ENCODE measurements at places on chromosomes 16 and 17.
A peak's percentile ranks its signal among the peaks of the same experiment; 100 is the strongest.

GRCh38 chr17:57523926-57524632 lies 221.0 kb downstream of the CCDC182 start:
- no peak for DNase-seq

DNA sequence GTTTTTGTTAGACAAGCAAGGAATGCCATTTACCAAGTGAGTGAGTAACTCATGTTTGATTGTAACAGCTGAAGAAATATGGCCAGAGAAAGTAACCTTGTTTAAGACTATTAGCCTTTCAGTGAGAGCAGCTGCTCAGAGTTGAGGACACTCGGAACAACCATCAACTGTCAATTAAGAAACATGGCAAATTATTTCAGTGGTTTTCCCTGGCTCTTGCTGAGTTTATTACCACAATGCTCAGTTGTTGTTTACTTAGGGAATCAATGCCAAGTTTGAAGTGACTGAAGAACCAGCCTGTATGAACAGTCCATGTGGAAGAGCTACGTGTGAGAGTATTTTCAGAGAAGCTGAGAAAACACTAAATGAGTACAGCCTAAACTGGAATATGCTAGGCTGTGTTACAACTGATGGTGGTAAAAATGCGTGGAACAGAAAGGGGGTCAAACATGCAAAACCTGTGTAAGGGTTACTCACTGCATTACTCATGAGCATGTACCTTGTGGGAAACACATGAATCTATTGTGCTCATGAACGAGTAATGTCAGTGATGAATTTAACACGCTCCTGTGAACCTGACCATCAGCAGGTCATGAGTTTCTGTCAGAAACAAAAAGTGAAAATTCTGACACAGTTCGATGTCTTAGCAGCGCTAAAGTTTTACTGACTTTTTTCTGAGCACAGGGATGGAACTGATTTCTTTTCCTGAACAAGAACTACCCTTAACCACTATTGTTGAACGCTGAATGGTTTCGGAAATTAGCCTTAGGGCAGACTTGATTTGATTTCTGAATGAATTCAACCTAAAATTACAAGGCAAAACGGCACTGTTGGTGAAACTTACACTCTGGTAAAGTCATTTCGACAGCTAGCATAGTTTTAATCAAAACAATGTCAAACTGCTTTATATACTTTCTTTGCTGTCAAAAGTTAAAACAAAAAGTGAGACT lies 33.5 kb downstream of the GNA13 start:
- DNase-seq, result peak; percentile 25

DNA sequence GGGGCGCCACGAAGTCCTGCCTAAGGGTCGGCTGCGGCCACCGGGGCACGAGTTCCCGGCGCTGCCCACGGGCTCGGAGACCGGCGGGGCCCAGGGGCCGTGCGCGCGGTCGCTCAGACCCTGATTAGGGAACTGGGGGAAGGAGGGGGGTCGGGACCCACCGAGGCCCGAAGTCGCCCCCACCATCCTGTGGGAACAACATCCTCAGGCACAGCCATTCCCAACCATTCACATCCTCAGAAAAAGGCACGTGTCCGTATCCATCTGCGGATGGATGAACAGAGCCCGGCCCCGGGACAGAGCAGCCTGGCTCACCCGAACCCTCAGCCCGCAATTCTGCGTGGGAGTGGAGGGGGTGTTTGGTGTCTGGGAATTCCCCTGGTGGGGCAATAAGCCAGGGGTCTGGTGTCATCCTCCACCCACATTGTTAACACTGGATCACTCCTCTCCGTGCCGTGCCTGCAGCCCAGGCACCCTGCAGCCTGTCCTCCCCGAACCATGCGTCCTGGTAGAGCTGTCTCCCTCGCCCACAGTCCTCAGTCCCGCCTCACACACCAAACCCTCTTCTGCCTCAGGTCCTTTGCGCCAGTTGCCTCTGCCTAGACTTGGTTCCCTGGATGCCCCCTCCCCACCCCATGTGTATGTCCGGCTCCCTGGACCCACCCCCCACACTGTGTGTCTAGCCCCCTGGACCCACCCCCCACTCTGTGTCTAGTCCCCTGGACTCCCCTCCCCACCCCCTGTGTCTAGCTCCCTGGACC lies 789 bp upstream of the CCDC57 start:
- peak; percentile 39 for DNase-seq

GRCh38 chr17:8918807-8919465 lies 46.6 kb downstream of the PIK3R5 start:
- no peak for DNase-seq

DNA sequence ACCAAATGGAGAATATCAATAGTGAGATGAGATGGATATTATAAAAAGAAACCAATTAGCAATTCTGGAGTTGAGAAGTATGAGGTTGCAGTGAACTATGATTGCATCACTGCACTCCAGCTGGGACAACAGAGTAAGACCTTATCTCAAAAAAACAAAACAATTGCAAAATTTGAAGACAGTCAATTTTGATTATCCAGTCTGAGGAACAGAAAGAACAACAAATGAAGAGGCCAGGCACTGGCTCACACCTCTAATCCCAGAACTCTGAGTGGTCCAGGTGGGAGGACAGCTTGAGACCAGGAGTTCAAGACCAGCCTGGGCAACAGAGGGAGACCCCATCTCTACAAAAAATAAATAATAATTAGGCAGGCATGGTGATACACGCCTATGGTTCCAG lies 35.0 kb downstream of the USP32 start:
- DNase-seq, result no peak

GRCh38 chr16:67786491-67786890 lies 19.9 kb downstream of the RANBP10 start:
- DNase-seq, result no peak

GRCh38 chr16:62638964-62639870 lies 603.0 kb upstream of the CDH8 start:
- no peak for DNase-seq

GRCh38 chr17:73237714-73238113 lies 24.0 kb downstream of the CPSF4L start:
- DNase-seq, result no peak

DNA sequence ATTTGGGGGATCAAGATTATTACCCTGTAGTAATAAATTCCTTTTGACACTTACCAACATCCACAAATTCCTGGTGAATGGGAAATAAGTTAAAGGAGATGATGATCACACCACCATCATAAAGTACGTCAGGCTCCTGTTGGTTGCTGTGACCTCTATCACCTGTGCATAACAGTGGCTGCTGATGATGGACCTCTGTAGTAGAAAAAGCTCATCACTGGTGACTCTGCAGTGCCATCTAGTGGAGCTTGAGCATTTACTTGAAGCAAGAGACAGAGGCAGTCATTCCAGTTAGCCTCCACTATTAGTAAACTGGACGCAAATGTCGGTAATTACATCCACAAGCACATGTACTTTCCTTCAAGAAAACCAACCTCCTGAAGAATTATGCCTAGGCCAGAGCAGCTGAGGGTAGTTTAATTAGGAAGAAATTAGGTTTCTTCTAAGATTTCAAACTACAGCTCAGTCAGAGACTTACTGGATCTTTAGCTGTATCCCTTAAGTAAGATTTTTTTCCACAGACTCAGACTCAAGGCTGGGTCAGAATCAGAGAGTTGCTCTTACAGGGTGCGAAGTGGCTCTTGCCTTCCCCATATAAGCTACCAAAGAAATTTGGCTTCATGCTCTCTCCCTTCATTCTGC lies 39.3 kb downstream of the CYB561 start:
- DNase-seq, result peak; percentile 78

GRCh38 chr17:45403906-45404490 lies 28.7 kb downstream of the ARHGAP27 start:
- DNase-seq, result no peak

GRCh38 chr16:4365615-4366014 lies 6.0 kb upstream of the VASN start:
- DNase-seq, result no peak

GRCh38 chr17:18160128-18160856 lies 23.3 kb upstream of the ALKBH5 start:
- no peak for DNase-seq

DNA sequence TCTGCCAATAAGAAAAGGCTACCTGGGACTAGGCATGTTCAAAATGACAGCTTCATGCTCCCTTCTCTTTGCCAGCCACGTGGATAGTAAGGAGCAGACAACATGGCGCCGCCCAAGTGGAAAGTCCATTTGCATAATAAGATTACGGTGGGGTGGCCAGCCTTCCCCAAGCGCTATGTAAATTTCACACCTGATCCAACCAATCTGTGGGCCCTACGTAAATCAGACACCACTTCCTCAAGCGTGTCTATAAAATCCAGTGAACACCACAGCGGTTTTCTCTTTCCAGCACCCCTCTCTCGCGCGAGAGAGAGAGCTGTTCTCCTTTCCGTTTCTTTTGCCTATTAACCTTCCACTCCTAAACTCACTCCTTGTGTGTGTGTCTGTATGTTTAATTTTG lies 140.3 kb upstream of the ERCC4 start:
- DNase-seq, result no peak

DNA sequence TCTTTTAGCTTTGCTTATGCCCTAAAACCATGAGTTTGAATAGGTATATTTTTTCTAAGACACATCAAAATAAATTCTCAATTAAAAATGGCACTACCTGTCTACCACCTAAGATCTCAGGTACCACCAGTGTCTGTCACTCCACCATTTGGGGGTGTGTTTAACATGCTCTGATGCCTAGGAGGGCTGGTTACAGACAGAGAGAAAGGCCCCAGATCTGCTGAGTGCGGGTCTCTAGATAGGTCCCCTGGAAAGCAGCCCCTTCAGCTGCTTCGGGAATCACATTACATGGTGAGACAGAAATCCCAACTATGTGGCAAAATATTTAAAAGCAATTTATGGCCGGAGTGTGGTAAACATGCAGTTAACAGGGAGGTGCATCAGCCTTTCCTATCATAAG lies 653 bp upstream of the VAC14 start:
- no peak for DNase-seq

DNA sequence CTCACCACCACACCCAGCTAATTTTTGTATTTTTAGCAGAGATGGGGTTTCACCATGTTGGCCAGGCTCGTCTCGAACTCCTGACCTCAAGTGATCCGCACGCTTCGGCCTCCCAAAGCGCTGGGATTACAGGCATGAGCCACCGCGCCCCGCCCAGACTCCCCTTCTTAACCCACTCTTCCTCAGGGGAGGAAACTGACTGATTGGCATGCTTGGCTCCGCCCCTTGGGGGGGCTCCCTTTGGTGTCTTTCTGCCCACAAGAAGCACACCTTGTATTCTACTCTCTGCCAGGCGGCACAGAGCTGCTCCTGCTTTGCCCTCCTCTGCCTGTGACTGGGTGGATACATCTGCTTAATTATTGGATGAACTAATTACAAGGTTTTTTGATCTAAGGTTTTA lies 4.7 kb upstream of the ASGR2 start:
- no peak for DNase-seq

DNA sequence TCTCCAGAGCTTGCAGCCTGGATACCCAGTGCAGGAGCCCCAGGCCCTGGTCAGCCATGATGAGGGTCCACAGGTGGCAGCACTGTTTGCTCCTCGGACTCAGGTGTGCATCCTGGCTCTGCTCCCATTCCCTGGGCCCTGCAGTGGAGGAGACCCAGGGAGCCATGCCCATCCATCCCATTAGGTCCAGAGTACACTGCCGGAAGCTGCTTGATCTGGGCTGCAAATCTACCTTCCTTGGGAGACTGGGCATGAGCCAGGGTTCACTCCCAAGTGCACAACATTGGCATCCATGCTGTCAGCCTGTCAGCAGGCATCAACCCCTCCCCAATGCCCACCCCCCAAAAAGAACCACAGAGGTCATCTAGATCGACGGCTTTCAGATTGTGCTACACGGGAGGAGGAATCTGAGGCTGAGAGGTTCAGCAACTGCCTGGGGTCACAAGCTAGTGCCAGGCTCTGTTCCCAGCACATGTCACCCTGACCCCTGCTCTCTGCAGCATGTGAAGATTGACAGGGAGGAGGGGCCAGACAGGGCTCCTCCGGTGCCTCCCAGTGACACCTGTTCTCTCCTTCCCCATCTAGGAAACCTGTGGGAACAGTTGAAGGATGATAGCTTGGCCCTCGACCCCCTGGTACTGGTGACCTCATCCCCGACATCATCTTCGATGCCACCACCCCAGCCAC lies 15.7 kb downstream of the UNC119 start:
- DNase-seq, result no peak

- no peak for DNase-seq
Observed at GRCh38 chr16:11298143-11298900, 17.2 kb upstream of the PRM1 start.

GRCh38 chr17:18238299-18238698 lies 12.9 kb downstream of the LLGL1 start:
- DNase-seq, result no peak

GRCh38 chr17:78694805-78695531 lies 87.1 kb downstream of the CYTH1 start:
- no peak for DNase-seq

DNA sequence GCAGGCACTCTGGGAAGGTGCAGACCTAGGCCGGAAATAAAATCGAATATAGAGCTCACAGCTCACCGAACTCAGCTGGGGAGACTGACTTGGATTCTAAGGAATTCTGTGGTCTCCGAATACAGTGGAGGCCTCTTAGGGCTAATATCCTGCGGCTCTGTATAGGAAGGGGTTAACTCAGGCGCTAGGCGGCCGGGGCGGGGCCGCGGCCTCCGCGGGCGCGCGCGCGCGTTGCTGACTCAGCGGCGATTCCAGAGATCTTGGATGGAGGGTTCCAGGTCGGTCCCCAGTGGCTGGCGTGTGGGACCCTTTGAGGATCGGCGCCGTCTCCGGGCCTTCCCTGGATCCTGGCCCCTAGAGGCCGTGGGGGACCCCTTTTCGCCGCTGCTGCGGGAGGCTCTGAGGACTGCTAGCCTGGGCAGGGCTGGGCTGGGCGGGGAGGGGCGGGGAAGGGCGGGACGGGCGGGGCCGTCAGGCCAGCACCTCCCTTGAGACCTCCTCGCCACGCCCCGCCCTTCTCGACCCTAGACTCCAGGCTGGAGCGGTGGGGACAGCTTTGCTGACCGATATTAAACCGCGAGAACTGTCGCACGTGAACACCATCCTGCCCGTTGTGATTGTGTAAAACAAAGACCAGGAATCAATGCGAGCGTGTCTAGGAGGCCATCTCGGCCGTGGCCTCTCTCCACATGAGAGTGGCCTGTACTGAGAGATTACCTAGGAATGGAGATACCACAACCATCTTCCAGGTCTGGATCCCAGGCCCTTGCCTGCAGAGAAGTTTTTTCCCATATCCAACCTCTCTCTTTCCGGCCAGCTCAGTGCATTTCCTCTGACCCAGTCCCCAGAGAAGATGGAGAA lies 1.4 kb upstream of the PLEKHH3 start:
- DNase-seq, result peak; percentile 85

- no peak for DNase-seq
Observed at GRCh38 chr17:34252095-34252443, 3.0 kb upstream of the CCL2 start.

- no peak for DNase-seq
Observed at GRCh38 chr16:85398688-85399582, 214.2 kb upstream of the GSE1 start.

- DNase-seq, result peak; percentile 54
Observed at GRCh38 chr17:39753514-39754160, 15.9 kb downstream of the GRB7 start.
